Lower leg skin (tissue), 4 donors: ENCODE measurements at places on chromosomes 3 and 15.

- no peak for DNase-seq
Observed at GRCh38 chr15:73716417-73716816, 32.2 kb downstream of the CD276 start.

DNA sequence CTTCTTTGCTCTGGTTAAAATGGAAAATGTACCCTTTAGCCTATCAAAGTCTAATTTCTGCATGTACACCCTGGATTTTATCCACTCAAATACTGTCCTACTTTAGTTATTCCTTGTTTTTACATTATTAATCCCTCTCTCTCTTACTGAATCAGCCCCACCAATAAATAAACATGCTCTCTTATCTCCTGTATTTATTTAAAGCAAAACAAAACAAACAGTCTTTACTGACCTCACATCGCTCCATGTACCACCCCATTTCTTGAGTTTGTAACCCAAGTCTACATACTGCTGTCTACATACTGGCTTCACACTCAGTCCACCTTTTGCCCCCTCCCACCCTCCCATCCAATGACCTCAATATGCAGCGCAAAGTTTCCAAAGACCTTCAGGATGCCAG is 113.3 kb upstream of the RORA start:
- DNase-seq = no peak

DNA sequence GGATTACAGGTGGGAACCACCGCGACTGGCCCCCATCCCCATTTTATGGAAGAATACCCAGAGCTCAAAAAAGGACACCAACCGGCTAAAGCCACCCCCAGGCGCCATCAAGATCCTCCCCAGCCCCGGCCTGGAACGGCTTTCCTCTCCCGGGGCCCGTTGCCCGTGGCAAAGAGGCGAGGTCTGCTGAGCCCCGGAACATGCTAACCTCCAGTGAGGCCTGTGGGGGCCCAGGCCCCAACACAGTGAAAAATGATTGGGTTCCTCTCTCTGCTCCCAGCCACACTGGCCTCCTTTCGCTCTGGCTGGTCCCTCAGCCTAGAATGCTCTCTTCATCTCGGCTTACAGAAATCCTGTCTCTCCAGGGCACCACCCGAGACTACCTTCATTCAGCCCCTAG is 46.5 kb upstream of the SMAD6 start:
- DNase-seq = no peak

DNA sequence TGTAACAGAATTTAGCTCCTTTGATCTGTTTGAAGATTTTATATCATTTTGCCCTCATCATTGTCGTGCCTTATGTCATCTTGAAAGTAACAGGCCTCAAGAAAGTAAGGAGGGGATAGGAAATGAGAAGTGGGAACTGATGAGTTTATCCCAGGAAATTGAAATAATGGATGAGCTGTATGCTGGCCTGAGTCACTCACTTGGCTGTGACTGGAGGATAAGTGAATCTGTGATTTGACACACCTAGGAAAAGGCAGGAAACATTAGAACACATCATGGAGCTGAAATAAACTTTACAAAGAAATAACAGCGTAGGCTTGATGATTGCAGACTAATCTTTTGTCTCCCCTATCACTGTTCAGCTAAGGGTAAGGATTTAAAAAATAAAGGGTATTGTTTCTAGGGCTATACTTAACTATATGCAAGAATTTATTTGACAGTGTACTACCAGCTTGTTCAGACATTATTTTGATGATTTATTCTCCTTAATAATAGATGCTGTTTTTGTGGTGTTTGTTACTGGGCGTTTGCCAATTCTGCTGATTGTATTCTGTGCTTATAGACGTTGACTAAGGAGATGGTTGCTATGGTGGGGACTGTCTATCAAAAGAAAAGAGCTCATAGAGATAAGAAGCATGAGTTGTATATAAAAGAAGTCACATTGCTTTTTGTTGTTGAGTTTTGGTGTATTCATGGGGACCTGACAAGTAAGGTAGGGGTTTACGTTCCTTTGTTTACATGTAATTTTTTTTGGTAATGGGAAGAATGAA is 105.6 kb upstream of the ROPN1 start:
- DNase-seq = no peak

DNA sequence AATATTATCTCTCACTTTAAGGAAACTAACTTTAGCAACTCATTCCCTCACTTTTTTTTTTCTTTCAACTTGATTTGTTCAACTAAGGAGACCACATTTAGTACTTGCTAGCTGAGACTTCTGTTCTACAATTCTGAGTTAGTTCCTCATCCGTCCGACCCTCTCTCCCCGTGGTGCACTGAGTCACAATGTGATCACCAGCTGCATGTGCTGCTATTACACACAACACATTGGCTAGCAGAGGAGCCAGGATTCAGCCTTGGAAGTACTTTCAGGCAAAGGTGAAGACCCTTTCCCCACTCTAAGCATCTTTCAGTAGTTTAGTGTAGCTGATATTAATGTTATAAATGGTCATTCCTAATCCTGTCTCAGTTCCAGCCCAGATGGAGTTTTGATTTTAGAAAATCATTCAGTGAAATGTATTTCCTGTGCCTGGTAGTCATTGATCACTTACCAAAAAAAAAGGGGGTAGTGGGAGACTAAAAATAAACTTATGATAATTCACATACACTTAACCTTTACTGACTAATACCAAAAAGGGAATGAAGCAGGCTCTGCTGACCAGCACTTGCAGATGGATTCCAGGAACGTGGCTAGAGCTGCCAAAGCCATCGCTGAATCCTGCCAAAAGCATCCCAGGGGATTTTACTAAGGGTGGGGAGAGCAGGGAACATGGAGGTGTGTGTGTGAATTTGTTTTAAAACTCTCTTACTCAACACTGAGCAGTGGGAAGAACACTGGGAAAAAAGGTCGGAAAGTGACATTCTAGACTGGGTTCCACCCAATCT is 424.8 kb downstream of the LPP start:
- DNase-seq = peak; percentile 62
